PC-3 (cell line): ENCODE measurements at places on chromosomes 7 and 10. TPM values are rescaled to one million over a fixed set of nuclear protein-coding genes. Genes with fewer than 3 reads are reported as not detected.

DNA sequence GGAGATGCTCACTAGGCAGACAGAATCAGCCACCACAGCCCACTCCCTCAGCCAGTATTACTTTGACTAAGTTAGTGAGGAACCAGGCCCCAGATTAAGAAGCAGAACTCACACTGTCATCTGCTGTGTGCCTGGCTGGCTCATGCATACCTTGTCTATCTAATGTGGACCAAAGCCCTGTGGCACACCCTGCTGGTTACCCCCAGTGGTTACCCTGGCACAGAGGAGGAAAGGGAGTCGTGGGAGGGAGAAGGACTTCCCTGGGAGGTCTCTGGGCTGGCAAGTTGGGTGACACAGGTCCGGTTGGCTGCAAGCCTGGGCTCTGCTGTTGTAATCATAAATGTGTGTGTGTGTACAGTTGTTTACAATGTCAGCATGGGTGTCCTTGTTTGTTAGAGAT is 7.5 kb upstream of the SH2D4B start:
- no peak for DNase-seq

DNA sequence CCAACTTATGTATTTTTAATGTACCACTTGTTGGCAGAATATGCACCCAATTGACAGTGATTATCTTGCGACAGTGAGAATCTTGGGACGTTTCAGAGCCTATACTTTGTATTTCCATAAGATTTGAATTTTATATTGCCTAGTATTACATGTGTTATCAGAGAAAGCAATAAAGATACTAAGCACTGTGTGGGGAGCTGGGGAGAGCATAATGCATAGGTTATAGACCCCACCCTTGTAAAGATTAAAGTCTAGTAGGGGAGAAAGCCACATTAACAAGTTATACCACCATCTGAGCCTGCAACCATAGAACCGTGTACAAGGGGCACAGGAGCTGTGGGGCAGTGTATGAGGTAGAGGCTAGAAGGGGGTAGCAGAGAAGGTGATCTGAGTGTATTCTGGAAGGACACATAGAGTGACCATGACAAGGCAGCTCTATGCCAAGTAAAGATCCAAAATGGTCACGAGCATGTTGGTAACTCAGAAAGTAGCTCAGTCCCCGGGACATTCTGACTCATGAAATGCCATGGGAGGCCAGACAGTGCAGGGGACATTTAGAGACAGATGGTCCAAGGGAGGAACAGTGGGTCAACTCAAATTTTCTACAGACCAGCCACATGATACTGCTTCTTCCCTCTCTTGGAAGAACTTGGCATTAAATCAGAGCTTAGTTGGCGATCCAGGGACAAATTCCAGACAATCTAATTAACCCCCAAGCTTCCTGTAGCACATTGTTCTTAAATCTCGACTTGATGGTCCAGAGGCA is 84.5 kb downstream of the ADRA2A start:
- no peak for DNase-seq

DNA sequence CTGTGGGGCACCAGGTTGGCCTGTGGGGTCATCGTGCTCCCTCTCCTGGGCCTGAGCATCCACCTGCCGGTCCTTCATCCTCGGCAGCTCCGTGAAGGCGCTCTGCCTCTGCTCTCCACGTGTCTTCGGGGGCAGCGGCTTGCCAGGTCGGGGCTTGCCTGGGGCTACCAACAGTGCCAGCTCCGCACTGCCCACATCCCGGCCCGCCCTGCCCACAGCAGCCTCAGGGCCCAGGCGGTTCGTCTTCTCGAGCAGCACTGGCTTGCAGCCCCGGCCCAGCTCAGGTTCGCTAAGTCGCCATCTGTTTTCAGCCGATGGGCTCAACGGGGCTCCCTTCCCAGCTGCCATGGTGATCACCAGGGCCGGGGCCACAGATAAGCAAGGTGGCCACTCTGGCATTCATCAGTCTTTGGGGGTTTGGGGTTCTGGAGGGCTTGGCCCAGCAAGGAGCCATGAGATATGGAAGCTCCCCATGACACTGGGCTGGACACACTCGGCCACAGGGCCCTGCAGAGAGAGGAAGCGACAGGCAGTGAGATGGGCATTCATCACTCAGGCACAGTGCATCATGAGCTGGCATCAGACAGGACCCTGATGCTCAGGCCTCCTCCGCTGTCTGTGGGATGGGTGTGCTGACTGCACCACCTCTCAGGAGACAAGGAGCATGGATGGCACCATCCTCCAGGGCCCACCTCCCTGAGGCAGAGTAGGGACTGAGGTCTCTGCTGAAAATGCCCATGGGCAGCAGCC is 15.5 kb downstream of the ZNF488 start:
- no peak for DNase-seq

The TM9SF3 gene
- total RNA-seq: 39.2 and 47.0 TPM in 2 replicates

The NEBL gene
- 14.7 and 18.8 TPM in 2 replicates for total RNA-seq

The TRIM50 gene
- total RNA-seq: not detected in 2 replicates
